Stimulated activated CD8-positive, alpha-beta memory T cell treated with anti-CD3 and anti-CD28 coated beads, Interleukin-2, amount 100 ng/mL, for 1 hour (primary cell): ENCODE measurements at places on chromosomes 5 and 9.

GRCh38 chr5:159048298-159048697, 51.4 kb downstream of the EBF1 start:
- DNase-seq = no peak

- DNase-seq = no peak
Measured at GRCh38 chr5:51479840-51480239, 96.6 kb downstream of the ISL1 start.

DNA sequence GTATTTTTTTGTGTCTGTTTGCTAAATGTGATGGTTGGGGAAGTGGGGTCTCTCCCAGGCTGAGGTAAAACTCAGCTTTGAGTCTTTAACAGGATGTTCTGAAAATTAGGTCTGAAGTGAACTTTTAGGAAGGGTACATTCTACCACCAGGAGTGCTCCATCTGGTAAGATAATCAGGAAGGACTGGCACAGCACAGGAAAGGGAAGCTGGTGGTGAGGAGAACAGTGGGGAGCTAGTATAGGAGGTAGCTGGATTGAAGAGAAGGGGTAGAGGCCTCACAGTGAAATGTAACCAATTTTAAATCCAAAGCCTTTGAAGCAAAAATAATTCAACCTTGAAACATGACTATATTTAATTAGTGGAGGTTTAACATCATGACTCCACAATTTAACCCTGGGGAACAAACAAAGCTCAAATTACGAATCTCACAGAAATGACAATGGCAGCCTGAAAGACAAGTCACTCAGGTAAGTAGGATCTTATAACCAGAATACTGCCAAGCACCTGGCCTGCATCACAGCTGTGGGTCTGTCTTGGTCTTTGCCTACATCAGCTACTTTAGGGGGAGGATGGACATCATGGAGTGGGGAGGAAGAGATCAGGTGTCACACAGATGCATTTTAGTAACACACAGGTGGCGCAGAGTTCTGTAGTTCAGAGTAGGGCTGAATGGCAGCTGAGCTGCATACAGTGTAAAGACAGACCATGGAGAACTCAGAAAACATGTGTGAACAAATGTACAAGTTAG, 445.3 kb downstream of the DMRT2 start:
- no peak for DNase-seq

GRCh38 chr9:32291370-32291769, 93.1 kb upstream of the ACO1 start:
- DNase-seq = no peak

DNA sequence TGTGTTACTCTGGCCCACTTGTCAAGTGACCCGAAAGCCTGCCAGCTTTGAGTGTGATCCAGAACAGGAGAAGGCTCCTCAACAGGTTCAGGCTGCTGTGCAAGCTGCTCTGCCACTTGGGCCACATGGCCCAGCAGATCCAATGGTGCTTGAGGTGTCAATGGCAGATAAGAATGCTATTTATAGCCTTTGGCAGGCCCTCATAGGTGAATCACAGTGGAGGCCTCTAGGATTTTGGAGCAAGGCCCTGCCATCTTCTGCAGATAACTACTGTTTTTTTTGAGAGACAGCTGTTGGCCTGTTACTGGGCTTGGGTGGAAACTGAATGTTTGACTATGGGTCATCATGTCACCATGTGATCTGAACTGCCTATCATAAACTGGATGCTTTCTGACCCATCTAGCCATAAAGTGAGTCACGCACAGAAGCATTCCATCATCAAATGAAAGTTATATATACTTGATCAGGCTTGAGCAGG, 180.8 kb downstream of the CARTPT start:
- DNase-seq = no peak

GRCh38 chr5:154190595-154191304, at the start of gene GALNT10:
GALNT10 (plus strand) TSS chr5:154190733; CDS start chr5:154190867, 134 bp downstream.
- peak; percentile 44 for DNase-seq

GRCh38 chr9:4320021-4320420, 20.2 kb upstream of the GLIS3 start:
- no peak for DNase-seq

DNA sequence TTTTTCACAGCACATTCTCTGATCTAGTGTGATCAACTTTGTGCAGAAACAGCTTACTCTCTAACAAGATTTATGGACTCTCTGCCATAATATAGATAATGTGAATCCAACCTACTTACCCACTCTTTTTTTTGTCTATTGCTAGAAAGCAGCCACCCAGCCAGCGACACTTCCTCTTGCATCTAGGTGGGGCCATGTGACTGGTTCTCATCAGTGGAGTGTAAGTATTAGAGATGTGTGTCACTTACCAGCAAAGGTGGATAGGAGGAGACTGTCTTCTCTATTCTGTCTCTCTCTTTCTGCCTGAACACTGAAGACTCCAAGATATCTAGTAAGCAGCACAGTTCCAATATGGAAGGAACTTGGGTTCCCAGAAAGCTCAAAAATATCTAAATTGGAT, 174.8 kb downstream of the MCTP1 start:
- no peak for DNase-seq

- DNase-seq = no peak
Measured at GRCh38 chr9:126894052-126894603, 20.5 kb upstream of the RALGPS1 start.

- DNase-seq = no peak
Measured at GRCh38 chr9:94692601-94693000, 33.9 kb upstream of the AOPEP start.

DNA sequence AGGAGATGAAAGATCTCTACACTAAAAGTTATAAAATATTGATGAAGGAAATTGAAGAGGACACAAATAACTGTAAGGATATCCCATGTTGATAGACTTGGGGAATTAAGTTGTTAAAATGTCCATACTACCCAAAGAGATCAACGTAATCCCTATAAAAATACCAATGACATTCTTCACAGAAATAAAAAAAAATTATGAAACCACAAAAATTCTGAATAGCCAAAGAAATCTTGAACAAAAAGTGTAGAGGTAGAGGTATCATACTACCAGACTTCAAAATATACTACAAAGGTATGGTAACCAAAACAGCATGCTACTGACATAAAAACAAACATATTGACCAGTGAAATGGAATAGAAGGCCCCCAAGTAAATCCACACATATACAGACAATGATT, 71.5 kb upstream of the ELL2 start:
- no peak for DNase-seq

GRCh38 chr5:103111468-103111867, 8.5 kb downstream of the GIN1 start:
- no peak for DNase-seq

- DNase-seq = no peak
Measured at GRCh38 chr9:97480749-97481148, 20.7 kb upstream of the TMOD1 start.

DNA sequence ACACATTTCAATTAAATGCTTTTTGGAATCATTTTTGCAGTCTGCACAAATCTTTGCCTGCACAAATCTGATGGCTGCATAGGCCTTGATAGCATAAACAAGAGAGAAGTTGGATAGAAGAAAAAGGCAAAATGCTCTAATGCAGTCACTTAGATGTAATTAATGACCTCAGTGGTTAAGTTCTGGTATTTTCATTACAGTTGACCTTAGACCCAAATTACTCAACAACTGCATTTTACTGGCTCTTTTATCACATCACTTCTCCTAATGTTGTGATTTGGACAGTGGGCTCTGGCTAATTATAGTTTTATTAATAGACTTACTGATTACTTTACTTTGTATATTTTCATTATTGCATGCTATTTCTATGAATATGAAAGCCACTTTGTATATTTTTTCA, 34.3 kb downstream of the NTRK2 start:
- no peak for DNase-seq

GRCh38 chr5:1513326-1514026, 10.3 kb downstream of the LPCAT1 start:
- DNase-seq = no peak

DNA sequence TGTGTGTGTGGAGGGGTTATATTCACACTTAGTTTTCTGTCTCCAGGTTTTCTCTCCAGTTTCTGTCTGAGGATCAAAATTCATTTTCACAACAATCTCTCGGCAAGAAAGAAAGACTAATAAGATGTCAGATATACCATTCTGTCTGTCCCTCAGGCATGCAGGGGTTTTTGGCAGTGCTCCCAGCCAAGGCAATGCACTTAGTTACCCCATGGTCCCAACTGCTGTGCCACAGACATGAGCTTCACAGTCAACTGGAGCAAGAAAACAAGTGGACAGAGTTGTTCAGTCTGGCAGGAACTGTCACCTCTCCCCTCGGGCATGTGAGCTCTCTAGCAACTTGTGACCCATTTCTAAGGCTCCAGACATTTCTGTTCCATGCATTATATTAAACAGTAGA, 101.7 kb upstream of the LHFPL2 start:
- DNase-seq = no peak

GRCh38 chr5:102682101-102682647, 72.9 kb upstream of the PAM start:
- no peak for DNase-seq

GRCh38 chr5:113005454-113005853, 28.9 kb downstream of the DCP2 start:
- DNase-seq = no peak

- no peak for DNase-seq
Measured at GRCh38 chr5:1724822-1725602, 74.6 kb downstream of the MRPL36 start.

- no peak for DNase-seq
Measured at GRCh38 chr5:74363603-74364205, 276.8 kb downstream of the ENC1 start.

- DNase-seq = no peak
Measured at GRCh38 chr5:145483212-145483611, 351.9 kb downstream of the PRELID2 start.

- DNase-seq = no peak
Measured at GRCh38 chr5:14767735-14768507, 103.4 kb downstream of the OTULIN start.

DNA sequence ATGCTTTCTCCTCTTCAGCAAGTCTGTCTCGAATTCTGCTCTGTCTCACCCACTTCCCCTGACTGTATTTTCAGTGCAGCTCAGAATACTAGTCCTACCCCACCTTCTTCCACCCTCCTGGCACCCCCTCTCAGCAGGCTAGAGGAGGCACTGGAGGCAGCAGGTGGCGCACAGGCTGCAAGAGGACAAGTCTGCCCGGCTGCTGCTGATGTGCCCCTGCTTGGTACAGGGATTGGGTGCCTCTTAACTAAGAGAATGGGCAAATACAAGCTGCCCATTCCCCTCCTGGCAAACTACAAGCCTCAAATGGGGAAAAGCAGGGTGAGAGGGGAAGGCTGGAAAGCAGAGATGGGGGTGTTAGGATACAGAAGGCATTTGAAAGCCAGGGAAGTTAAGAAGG, 5.1 kb downstream of the TLN1 start:
- no peak for DNase-seq

GRCh38 chr9:127397646-127398274, 791 bp downstream of the SLC2A8 start:
- no peak for DNase-seq
